ENCODE measurements at places on chromosomes 2 and 18.

DNA sequence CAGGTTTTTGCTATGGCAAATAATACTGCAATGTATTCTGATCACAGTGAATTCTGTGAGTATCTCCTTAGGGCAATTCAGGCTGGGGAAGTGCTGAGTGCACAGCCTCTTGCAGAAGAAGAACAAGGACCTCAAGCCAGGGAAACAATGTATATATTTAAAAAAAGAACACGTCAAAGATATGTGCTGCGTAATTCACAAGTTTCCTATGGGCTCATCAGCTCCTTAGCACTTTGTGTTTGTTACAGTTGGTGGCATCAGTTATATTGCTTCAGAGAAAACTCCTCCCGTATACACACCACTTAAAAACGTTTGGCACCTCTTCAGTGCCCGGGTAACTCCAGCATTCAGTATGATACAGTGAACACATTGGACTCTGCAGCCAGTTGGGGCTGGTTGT is 16.5 kb upstream of the MARCO start:
- no peak for DNase-seq

GRCh38 chr2:138016351-138017087 is 52.2 kb downstream of the HNMT start:
- no peak for DNase-seq

DNA sequence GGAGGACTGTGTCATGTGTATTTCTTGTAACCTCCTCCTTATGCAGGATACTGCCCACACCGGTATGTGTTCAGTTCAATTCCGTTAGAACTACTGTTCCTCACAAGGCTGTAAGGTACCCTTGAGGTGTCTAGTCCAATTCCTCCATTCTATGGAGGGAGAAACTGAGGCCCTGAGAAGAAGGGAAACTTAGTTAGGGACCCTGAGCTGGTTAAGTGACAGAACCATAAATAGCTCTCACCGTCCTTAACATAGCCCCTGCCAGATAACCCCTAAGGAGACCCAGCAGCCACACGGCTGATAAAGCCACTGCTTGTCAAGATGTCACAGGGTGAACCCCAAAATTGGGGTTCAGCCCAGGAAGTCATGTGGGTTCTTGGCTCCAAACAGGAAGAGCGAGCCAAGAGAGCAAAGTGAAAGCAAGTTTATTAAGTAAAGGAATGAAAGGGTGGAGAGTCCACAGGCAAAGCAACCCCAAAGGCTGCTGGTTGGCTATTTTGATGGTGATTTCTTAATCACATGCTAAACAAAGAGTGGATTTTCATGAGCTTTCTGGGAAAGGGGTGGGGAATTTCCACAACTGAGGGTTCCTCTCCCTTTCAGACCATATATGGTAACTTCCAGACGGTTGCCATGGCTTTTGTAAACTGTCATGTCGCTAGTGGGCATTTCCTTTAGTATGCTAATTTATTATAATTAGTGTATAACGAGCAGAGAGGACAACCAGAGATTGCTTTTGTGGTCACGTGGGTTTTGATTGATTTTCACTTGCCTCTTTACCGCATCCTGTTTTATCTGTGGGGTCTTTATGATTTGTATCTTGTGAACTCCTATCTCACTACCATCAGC is 83.4 kb upstream of the RTN4 start:
- peak; percentile 51 for DNase-seq

DNA sequence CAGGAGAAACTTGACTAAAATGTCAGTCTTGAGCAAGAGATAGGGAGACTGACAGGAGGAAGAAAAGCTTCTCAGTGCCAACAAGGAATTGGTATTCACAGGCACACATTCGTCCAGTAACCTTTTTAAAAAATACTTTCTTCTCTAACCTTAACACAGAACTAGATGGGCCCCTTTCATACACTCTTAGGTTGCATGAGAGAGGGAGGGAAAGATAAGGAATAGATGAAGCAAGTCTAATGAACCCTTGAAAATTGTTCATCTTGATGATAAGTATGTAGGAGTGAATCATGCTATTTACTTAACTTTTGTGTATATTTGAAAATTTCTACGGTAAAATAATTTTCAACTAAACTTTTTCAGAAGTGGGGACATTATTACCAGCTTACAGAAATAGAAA is 42.0 kb upstream of the CCDC88A start:
- DNase-seq: no peak

GRCh38 chr2:64632835-64633819 is 20.6 kb downstream of the SERTAD2 start:
- DNase-seq: no peak

GRCh38 chr18:55869556-55870501 is 281.8 kb upstream of the TCF4 start:
- DNase-seq: no peak

DNA sequence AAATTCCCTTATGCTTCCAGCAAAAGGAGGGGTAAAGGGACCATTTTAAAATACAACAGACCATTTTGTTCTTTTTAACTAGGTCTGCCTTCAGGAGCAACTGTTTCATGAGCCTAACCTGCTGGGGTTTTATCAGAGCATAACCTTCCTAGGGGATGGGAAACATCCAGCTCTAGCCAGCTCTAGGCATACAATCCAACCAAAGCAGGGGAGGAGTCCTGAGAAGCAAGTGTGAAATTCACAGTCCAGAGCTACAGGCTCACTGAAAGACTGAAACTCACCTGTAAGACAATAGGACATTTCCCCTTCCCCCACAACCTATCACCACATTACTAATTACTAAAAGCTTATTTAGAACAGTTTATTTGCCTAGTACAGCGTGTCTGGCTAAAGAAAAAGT is 1296.6 kb upstream of the DDX18 start:
- no peak for DNase-seq

GRCh38 chr2:131039908-131040660 is 53.2 kb downstream of the FAM168B start:
- DNase-seq: peak; percentile 61

GRCh38 chr2:38509314-38509946 is 93.3 kb downstream of the HNRNPLL start:
- DNase-seq: no peak

GRCh38 chr2:74777161-74777900 is 56.6 kb upstream of the HK2 start:
- DNase-seq: no peak

DNA sequence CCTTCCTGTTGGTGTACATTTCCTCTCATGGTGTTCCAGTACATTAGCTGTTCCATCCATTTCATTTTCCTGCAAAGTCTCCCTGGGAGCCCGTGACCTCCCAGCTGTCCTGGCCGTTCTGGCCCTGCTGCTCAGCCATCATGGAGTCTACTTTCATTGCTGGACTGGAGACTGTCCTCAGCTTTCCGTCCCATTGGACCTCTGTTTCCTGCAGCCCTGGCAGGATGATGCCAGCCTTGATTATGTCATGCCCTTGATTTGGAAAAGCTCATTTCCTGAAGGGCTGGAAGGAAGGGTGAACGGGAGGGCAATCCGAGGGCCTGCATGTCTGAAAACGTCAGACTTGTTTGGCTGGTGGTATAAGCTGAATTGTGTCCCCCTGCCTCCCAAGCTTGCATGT is 205.5 kb upstream of the HS6ST1 start:
- DNase-seq: no peak

GRCh38 chr2:4139731-4140130 is 436.4 kb downstream of the DCDC2C start:
- DNase-seq: no peak

GRCh38 chr2:54834721-54835120 is 111.3 kb downstream of the EML6 start:
- no peak for DNase-seq

DNA sequence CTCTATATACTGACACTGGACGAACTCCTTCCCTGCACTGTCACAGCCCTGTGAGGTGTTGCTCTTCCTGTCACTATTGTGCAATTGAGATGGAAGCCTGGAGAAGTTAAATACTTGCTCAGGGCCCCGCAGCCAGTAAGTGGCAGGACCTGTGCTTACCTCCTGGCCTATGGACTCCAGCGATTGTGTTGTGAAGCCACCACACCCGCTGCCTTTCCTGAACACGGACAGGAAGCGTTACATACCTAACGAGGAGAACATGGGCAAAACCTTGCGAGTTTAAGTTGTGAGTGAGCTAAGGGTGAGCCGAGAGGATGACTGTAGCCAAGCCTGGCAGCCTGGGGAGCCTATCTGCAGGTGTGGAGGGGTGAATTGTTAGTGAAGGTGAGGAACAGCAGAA is 26.1 kb downstream of the RAB31 start:
- DNase-seq: no peak

- DNase-seq: no peak
Measured at GRCh38 chr2:7835693-7836680, 845.9 kb upstream of the ID2 start.

- DNase-seq: no peak
Measured at GRCh38 chr2:128032092-128032491, 4.2 kb upstream of the SAP130 start.

DNA sequence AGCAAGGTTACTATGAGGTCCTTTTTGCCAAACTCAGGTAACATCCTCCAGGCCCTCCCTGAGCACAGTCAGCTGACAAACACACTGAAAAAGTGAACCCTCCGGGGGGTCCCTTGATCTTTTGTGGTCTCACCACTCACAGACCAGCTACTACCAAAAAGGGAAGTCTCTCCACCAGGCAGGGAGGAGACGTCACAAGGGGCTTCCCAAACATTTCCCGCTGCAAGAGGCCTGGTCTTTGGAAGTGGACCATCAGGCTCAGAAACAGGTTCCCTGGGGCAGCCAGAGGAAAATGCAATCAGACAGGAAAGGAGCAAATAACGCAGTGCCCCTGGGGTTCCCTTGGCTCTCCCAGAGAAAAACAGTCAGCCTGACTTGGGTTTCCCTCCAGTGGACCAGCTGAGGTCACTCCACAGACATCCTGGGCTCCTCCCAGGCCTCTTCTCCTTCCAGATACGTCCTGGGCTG is 38.7 kb upstream of the POMC start:
- no peak for DNase-seq

- DNase-seq: no peak
Measured at GRCh38 chr2:176496761-176497160, 227.5 kb downstream of the MTX2 start.

DNA sequence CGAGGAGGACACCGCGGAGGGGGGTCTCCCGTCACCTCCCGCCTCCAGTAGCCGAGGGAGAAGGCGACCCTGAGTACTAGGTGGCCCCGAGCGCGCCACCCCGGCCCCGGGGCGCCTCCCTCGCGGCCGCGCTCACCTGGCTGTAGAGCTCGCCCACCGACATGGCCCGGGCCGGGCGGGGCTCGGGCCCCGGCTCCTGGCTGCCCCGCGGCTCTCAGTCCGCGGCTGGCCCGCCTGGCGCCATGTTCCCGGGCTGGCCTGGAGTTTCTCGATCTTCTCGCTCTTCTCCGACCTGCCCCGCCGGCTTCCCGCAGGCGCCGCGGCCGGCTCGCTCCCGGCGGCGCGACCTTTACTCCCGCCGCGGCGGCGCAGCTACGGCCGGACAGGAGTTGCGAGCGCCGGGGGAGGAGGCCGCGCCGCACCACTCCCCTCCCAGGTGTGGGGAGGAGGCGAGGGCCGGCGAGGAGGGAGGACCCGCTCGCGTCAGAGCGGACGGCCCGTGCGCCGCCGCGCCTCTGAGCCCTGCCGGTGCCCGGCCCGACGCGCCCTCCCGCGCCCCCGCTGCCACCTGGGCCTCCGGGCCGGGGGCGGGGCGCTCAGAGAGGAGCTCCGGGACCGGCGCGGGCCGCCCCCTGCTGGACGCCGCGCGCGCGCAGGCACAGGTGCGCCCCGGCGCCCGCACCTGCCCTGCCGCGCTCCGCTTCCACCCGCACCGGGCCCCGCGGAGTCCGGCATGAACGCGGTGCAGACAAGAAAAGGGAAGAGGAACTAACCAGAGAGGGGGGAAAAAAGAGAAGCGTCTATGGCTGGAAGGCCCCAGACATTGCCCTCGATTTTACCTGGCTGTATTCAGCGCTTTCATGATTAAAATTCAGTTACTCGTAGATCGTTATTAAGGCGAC is at the start of gene MYO5B:
TSS of gene MYO5B (minus strand) at position 517 of the 902 bp plus-strand sequence. CDS start at position 163, 354 bp downstream.
- peak; percentile 76 for DNase-seq

DNA sequence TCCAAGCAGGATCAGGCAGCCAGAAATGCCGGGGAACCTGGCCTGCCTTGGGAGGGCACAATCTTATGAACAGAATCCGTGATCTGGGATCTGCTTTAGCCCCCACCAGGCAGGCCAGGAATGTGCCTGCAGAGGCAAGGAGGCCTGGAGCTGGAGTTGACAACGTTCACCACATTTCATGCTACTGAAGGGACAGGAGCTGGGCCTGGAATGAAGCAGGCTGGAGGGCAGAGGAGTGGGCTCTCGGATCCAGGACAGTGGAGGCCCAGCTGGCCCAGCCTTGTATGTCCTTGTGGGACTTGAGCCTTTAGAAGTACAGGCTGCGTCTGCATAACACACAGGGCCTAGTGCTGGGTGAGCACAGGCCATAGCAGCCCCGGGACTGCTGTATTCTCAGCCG is 91.8 kb downstream of the KLHL29 start:
- no peak for DNase-seq

DNA sequence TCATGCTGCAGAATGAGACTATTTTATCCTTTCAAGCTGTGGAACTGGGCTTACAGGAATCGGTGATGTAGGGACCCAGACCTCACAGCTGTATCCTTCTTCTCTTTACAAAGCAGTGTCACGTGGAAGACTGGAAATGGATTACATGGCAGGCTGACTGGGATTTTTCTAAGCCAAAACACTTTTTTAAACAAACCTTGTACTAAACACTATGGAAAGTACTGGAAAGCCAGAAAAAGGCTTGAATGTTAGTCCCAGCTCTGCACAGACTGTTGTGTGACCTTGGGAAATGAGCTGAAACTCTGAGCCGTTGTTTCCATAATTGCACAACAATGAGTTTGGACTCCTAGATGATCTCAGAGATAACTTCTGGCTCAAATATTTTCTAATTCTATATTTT is 7.6 kb upstream of the ADAM23 start:
- DNase-seq: no peak

DNA sequence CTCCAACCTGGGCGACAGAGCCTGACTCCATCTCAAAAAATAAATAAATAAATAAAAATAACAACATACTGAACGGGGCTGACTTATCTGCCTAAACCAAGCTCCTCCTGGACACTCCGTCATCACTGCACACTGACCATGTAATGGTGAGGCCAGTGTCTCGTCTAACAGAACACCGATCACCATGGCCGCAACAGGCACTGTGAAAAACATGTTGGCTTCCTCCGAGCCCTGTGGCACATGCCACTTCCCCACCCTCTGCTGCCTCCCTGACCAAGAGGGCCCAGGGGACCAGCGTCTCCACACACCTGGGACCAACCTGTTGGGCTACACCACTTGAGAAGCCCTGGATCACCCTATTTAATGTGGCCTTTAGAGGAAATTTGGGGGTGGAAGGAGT is 33.9 kb downstream of the ZNF516 start:
- no peak for DNase-seq

- DNase-seq: no peak
Measured at GRCh38 chr2:148161909-148162435, 141.1 kb downstream of the MBD5 start.

DNA sequence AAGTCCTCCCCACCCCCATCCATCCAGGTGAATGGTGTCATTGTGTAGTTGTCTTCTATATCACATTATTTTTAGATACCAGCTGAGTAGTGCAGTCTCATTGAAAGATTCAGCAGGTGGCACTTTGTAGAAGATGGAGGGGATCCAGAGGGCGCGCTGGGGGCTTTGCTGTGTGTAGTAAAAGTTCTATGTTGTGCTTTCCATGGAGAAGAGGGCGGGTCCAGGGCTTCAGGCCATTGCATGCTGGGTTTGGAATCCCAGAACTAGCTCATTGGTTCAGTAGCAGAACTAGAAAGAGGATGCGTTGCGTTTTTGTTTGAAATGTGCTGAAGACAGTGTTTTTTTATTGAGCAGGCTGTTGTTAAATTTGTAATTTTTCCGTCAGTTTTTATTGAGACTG is 120.0 kb downstream of the MAP4K4 start:
- no peak for DNase-seq

Measured in activated naive CD8-positive, alpha-beta T cell treated with anti-CD3 and anti-CD28 coated beads for 36 hours (primary cell).